ENCODE measurements at places on chromosomes 7 and 10.

GRCh38 chr7:80255656-80256055 is 121.0 kb downstream of the GNAI1 start:
- H3K4me3 ChIP-seq, result no peak overlapping the region
- H3K36me3 ChIP-seq, result no peaks in the 10 kb centered on the region
- DNase-seq, result no peak
- H3K4me1 ChIP-seq, result no peaks in the 10 kb centered on the region
- H3K27me3 ChIP-seq, result no peaks in the 10 kb centered on the region

- no peak overlapping the region for H3K27ac ChIP-seq
- H3K4me1 ChIP-seq, result no peaks in the 10 kb centered on the region
- H3K27me3 ChIP-seq, result no peaks in the 10 kb centered on the region
- H3K36me3 ChIP-seq, result no peaks in the 10 kb centered on the region
- no peak for DNase-seq
These were observed 352.3 kb downstream of the ELMO1 start for GRCh38 chr7:37096341-37096740.

DNA sequence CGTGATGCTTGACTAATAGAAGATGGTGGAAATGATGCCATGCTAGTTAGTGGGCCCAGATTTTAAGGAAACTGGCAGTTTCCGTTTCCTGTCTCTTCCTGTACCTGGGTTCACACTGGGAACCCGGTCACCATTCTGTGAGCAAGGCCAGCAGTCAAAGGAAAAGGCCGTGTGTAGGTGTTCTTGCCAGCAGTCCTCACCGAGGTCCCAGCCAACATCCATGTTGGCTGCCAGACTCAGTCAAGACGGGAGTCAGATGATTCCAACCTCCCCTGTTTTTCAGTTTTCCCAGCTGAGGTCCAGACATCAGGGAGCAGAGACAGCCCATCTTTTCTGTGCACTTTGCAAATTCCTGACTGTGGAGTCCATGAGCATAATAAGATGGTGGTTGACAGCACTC is 15.2 kb upstream of the PILRB start:
- no peak for DNase-seq
- peaks cover 5% of the 10 kb centered on the region for H3K4me1 ChIP-seq

DNA sequence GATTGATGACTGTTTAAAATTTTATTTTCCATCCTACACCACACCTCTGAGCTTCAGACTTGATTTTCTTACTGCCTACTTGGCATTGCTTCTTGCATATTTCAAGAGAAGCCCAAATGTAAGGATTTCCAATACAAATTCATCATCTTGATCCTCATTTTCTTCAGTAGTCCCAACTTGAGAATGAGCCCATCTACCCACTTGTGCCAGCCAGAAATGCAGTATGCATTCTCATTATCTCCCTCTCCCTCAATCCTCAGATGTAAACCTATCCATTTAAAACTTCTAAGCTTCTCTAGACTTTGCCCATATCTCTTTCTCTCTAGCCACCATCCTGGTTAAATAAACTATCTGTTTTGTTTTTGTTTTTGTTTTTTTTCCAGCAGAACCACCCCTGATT is 22.4 kb upstream of the EGFR start:
- peak overlapping the region; percentile 79 for H3K27ac ChIP-seq
- H3K36me3 ChIP-seq, result no peaks in the 10 kb centered on the region
- H3K27me3 ChIP-seq, result no peaks in the 10 kb centered on the region
- H3K4me1 ChIP-seq, result peaks cover 29% of the 10 kb centered on the region
- H3K4me3 ChIP-seq, result no peak overlapping the region

- no peak overlapping the region for H3K4me3 ChIP-seq
- peaks cover 2% of the 10 kb centered on the region for H3K27me3 ChIP-seq
- no peaks in the 10 kb centered on the region for H3K4me1 ChIP-seq
- no peak overlapping the region for H3K27ac ChIP-seq
- no peak for DNase-seq
These were observed 24.5 kb upstream of the SLC25A13 start for GRCh38 chr7:96346293-96346953.

Measured in osteoblast (primary cell).